ENCODE measurements at places on chromosomes 1 and 21.

DNA sequence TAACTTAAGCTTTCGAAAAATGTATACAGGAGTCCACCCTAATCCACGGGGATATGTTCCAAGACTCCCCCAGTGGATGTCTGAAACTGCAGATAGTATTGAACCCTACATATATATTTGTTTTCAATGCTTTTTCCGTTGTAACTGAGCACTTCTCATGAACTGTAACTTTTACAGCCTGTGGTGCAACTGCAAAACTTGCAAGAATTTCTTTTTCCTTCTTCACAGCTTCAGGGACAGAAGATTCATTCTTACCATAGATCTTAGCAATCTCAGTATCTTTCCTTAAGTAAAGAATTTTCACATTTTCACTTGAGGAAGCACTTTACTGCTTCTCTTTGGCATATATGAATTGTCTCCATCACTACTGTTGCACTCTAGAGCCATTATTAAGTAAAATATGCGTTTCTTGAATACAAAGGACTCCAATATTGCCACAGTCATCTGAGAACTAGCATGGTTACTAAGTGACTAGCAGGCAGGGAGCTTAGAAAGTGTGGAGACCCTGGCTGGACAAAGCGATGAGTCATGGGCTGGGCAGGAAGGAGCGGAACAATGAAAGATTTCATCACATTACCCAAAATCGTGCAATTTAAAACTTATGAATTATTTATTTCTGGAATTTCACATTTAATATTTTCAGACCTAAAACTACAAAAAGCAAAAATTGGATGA is 14.1 kb downstream of the DPYD start:
- no peak for DNase-seq

DNA sequence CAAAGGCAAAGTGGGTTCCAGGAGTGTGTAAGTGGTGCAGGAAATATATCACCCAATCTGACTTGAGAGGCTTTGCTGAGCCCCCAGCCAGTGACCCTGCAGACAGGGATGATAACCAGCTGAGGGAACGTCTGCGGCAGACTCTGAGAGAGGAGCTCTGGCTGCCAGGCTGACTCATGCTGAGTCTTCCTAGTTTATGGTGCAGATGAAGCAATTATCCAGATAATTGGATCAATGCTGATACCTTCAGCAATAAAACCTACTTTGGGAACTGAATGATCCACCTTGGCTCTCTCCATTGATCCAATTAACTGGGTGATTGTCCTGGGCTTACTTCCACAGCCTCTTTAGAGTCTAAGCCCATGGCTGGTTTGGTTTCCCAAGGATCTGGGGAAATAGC is 7.3 kb downstream of the C8B start:
- DNase-seq, result no peak

- no peak for DNase-seq
These were observed 456.3 kb downstream of the MATN1 start for GRCh38 chr1:30267046-30267445.

DNA sequence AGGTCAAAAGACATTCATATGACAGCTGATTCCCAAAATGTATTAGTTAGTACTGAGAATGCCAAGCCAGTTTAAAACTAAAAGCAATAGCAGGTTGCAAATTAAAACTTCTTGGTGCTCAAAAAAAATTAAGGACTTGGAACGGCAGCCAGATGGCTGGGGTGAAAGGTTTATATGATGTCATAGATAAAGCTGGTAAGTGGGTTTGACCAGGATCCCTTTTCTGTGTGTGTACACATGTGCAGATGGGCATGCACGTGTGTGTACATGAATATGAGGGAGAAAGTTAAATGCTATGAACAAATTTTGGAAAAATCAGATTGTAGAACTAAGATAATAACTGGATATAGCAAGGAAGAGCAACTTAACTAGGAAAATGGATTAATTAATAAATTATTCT is 39.1 kb upstream of the DPH5 start:
- DNase-seq, result no peak

GRCh38 chr1:109243860-109244552 is 5.3 kb upstream of the CELSR2 start:
- DNase-seq, result no peak

DNA sequence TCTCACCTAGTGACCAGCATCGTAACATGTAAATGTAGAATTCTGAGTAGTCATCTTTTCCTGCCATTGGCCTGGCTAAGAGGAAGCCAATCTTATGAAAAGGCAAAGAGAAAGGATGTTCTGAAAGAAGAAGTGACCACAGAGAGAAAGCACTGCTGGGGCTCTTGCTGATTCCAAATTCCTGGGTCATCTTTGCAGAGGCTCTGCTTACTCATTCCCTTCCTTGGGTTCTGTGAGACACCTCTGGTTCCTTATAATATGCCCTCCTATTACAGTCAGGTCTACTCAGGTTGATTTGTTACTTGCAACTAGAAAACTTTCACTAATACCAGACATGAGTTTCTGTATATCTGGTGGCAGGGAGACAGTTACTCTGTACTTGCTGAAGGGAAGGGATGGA is 198.8 kb upstream of the C8B start:
- DNase-seq, result no peak

- DNase-seq, result no peak
These were observed at the start of gene PTGFR for GRCh38 chr1:78490861-78491450. PTGFR (plus strand) TSS chr1:78490974; CDS start chr1:78492744, 1,770 bp downstream.

- DNase-seq, result peak; percentile 79
These were observed 5.4 kb upstream of the SPTA1 start for GRCh38 chr1:158691907-158692306.
